Stimulated activated CD4-positive, alpha-beta T cell treated with anti-CD3 and anti-CD28 coated beads, Interleukin-12 subunit alpha, Interleukin-12 subunit beta, amount 100 ng/mL, for 24 hours (primary cell): ENCODE measurements at places on chromosomes 4 and X.

- DNase-seq, result no peak
Measured at GRCh38 chr4:75002381-75002780, 69.5 kb downstream of the PARM1 start.

GRCh38 chr4:168411318-168412150, 68.8 kb downstream of the DDX60L start:
- no peak for DNase-seq

- no peak for DNase-seq
Measured at GRCh38 chr4:80631861-80632260, 296.3 kb downstream of the CFAP299 start.

DNA sequence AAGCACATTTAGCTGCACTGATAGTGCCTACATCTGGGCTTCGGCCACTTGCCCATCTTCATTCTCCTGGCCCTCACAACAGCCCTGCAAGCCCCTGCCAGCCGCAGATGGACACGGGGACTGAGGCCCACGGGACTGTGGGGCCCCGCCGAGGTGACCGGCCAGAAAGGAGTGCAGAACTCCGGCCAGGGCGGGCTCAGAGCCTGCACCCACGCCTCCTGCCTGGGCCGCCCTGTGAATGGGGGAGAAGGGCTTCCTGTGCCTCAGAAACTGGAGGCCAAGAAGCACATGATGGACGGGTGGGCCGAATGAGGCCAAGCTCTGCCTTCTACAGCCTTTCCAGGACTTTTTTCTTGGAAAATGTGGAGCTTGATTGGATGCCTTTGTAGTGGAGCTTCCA, 35.7 kb upstream of the HGFAC start:
- no peak for DNase-seq

DNA sequence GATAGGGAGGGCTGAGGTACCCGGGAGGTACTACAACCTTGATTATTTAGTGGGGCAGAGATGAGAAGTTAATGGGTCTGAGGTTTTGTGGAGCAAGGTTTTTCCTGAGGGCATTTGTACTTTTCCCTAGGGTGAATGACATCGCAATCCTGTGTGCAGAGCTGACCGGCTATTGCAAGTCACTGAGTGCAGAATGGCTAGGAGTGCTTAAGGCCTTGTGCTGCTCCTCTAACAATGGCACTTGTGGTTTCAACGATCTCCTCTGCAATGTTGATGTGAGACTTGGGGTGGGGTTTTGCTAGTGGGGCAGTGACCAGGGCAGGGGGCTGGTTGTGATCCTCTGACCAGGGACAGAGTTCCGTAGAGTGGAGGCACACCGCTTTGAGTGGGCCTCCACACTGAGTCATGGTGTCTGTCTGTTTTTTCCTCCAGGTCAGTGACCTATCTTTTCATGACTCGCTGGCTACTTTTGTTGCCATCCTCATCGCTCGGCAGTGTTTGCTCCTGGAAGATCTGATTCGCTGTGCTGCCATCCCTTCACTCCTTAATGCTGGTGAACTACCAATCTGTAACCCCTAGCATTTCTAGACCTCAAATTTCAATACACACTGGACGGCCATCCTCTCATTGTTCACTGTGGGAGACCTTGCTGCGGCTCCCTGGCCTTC, 9.9 kb downstream of the MED12 start:
- no peak for DNase-seq

- no peak for DNase-seq
Measured at GRCh38 chrX:70338290-70338689, 48.4 kb downstream of the KIF4A start.

DNA sequence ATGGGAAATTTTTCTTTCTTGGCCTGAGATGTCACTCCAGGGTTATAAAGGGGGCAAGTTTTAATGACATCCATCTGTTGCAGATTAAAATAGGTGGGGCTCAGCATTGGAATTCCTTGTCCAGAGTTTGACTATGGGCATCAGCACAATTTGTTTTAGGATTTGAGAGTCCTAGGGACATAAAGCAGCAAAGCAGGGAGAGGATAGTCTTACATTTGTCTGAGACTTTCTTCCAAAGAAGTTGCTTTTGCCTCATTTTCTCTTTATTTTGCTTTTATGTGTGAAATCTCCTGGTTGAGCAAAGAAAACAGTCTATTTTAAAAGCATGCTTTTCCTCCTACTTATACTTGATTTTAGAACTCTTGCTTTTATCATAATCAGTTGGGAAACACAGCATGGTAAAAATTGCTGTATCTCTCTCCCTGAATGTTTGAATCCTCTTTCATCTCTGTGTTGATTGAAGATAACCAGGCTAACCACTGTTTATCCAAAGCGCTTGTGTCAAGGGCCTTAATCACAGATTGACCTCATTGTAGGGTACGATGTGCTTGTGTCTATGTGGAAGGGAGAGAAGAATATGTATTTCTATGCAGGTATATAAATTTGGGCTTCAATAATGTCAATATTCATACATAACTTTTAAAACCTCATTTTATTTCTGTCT, 121.5 kb downstream of the ANK2 start:
- DNase-seq, result no peak

DNA sequence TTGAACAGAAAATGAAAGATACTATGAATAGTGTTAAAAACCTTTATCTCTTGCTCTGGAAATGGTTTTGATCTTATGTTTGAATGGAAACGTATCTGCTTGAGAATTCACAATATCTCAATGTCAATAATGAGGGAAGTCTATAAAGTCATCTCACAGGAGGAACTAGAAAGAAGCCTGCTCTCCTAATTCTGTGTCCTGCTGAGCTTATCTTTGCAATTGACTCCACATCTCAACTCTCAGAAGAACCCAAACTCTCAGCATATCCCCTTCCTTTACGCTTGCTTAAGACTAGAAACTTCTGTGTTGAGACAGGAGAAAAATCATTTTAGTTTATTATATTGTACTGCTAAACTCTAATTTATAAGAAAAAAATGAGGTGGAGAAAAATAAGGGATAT, 8.3 kb upstream of the PF4V1 start:
- no peak for DNase-seq

DNA sequence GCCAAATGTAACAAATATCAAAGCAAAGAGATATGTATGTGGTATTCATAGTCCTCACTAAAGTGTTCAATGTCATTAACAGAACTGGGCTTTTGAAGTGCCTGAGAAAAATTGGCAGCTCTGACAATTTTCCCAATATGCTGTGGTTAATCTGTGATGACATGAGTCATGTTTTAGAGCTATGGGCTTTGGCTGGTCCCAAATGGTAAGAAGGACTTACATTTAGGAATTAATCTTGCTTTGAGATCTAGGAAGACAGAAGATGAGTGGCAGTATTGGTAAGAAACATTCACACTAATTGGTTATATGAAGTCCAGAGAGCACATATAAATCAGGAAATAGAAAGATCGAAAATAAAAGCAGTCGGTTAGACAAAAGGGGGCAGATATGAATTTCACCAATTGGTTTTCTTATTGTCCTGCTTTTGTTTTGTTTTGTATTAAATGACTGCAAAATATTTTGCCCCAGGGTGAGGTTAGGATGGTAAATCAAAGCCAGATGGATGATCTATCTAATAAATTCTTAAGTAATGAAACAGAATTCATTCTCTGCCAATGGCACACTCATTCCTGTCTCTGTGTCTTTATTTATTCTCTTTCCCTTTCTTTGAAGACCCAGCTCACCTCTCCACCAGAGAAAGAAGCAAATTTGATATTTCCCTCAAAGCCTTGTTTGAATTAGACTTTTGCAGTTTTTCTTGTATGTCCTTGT, 993.1 kb downstream of the RPA4 start:
- no peak for DNase-seq

DNA sequence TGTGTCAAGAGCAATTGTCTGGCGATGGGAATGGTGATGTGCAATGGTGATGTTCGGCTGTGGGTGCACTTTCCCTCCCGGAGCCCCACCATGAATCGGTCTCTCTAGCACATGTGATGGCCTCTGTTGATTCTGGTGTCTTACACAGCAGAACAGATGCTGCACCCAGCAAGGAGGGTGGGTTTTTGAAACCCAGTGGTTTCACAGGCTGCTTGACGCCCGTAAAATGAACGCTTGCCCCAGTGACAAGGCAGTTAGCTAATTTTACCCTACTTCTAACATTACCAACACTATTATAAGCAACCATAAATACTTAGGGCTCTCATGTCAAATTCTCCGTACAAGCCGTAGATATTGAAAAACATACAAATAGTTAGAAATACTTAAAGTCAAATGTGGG, 5.9 kb upstream of the ANOS1 start:
- DNase-seq, result no peak

GRCh38 chrX:24235084-24235710, 78.7 kb downstream of the SUPT20HL2 start:
- DNase-seq, result no peak

- DNase-seq, result no peak
Measured at GRCh38 chr4:55329012-55329411, 17.0 kb upstream of the SRD5A3 start.

- no peak for DNase-seq
Measured at GRCh38 chr4:124433500-124433899, 279.0 kb downstream of the ANKRD50 start.

- no peak for DNase-seq
Measured at GRCh38 chr4:40719008-40719623, 30.6 kb upstream of the NSUN7 start.

DNA sequence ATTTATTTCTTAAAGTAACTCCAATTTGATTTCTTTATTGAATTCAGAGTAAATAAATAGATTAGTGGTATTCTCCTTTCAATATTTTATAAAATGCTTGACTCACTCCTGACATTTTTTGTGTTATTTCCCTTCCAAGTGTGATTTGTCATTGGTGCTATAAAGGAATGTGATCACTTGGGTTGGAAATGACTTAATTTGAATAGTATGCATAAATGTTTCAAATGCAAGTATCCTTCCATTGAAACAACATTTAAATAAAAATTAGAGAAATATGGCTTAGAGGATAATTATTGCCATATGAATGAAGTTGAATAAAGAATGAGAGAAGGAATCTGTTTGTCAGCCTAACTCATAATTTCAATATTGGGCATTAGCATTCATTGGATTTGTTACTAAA, 182.7 kb downstream of the PABPC4L start:
- no peak for DNase-seq

GRCh38 chr4:154349829-154350228, 141.8 kb downstream of the DCHS2 start:
- no peak for DNase-seq

- peak; percentile 26 for DNase-seq
Measured at GRCh38 chr4:71004281-71004851, 10.9 kb downstream of the DCK start.

GRCh38 chr4:84852081-84852480, 114.4 kb downstream of the WDFY3 start:
- no peak for DNase-seq

- no peak for DNase-seq
Measured at GRCh38 chr4:2837110-2837903, 6.3 kb upstream of the ADD1 start.

- DNase-seq, result no peak
Measured at GRCh38 chrX:143988356-143988755, 104.5 kb downstream of the UBE2NL start.

DNA sequence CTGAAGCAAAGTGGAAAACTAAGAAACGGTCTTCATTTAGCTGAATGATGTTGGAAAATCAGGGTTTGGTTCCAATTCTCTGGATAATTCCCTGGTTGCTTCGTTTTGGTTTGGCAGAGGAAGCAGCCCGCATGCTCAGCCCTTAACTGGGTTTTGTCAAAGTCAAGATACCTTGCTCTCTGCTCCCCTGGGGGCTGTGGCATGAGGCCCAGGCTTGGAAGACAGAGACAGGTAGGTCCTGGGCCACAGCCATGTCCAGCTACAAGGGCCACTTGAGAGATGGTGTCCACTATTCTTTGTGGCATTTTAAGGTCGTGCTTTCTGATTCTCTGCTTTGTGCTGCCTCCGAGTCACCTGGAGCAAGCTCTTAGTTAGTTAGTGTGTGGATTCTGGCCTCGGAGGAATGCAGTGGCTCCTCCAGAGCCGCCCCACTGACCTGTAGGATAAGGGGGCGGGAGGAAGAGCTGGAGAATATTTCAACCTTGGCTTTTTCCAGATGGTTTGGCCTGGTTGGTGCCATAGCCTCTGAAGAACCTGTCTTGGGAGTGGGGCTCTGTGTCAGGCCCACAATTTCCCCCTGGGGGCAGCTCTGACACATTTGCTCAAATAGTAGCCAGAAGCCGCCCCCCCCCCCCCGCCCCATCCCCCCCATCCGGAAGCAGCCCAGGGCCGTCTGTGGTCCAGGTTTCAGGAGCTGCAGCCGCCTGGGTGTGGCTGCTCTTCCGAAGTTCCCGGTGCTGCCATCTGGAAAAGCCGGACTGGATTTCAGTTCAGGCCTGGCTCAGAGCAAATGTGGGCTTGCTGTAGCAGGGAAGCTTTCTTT, 147.1 kb downstream of the NHS start:
- DNase-seq, result no peak

DNA sequence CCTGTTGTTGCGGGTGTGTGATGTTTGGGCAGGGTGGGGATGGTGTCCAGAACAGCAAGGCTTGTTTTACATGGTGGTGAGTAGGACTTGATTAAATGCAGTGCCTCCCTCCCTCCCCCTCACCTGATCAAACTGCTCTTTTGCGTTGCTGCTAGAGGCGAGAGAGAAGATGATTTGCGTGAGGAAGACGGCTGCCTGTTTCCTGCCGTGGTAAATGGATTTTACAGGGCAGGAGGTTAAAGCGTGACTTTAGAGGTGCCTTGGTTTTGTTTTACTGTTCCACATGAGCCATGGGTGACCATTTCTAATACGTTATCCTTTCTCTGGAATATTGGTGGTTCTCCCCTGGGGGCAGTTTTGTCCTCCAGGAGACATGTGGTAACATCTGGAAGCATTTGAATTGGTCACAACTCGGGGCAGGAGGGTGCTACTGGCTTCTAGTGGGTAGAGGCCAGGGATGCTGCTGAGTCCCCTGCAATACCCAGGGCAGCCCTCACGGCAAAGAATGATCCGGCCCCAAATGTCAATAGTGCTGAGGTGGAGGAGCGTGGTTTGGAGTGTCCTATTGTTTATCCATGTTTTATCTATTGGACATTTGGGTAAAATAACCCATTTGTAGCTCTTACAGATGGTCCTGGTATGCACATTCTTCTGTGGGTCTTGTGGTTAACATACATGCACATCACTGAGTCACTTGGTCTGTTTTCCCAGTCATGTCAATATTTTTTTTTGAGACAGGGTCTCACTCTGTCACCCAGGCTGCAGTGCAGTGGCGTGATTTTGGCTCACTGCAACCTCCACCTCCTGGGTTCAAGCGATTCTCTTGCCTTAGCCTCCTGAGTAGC, 73.7 kb downstream of the SHROOM2 start:
- DNase-seq, result no peak

- no peak for DNase-seq
Measured at GRCh38 chr4:183960046-183960420, 54.9 kb downstream of the STOX2 start.

DNA sequence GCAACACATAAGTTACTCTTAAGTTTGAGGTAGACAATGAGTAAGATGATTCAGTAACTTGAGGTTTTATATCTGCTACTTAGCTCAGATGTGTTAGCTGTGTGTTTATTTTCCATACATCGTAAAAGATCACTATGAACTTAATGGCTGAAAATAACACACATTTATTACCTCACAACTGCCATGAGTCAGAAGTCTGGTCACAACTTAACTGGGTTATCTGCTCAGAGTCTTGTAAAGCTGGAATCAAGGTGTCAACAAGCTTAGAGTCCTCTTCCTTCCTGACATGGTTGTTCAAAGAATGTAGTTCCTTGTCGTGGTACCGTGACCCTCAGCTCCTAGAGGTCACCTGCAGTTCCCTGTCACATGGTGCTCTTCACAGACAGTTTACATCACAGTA, 204.9 kb upstream of the MAGEB2 start:
- DNase-seq, result no peak
